ENCODE measurements at places on chromosomes 2 and 18.

GRCh38 chr2:10934979-10935350, 23.2 kb downstream of the KCNF1 start:
- DNase-seq, result no peak
- no peaks in the 10 kb centered on the region for H3K36me3 ChIP-seq
- H3K27me3 ChIP-seq, result no peaks in the 10 kb centered on the region
- H3K4me3 ChIP-seq, result no peak overlapping the region

DNA sequence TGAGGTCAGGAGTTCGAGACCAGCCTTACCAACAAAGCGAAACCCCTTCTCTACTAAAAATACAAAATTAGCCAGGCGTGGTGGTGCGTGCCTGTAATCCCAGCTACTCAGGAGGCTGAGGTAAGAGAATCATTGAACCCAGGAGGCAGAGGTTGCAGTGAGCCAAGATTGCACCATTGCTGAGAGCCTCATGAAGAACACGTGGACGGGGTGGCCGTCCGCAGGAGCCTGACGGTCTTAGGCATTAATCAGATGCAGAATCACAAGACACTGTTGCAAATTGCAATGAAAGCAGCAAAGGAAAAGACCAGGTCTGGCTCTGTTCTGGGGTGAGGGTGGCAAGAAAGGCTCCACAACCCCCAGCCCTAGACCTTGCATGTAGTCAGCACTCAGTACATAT, 104.0 kb upstream of the SLC66A3 start:
- no peak for DNase-seq
- H3K27me3 ChIP-seq, result no peaks in the 10 kb centered on the region
- no peak overlapping the region for H3K27ac ChIP-seq

DNA sequence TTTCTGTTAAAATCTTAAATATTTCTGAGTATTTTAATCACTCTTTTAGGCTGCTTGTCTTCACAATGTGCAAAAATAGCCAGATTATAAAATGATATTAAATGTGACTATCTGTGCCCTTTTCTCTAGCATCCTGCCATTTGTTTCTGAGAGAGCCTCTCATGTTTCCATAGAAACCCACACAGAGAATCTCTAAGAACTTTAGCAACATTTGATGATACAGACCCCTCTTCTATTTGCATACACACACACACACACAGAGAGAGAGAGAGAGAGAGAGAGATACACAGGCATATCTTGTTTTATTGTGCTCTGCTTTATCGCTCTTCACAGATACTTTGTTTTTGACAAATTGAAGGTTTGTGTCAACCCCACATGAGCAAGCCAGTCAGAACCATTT, 134.5 kb upstream of the DDX18 start:
- H3K36me3 ChIP-seq, result no peaks in the 10 kb centered on the region
- no peaks in the 10 kb centered on the region for H3K27me3 ChIP-seq

DNA sequence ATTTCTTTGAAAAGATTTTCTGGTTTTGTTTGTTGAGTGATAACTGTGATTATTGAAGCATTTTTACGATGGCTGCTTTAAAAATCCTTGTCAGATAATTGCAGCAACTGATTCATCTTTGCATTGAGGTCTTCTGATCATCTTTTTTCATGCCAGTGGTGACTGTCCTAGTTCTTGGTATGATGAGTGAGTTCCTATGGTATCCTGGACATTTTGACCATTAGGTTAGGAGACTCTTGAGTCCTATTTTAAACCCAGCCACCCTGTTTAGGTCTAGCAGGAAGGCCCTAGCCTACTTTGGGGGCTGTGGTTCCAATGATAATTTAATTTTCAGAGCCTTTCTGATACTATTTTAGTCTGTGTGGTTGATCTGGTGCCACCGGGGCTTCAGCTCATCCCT, 72.7 kb upstream of the REV1 start:
- no peaks in the 10 kb centered on the region for H3K4me1 ChIP-seq
- H3K36me3 ChIP-seq, result no peaks in the 10 kb centered on the region
- no peak for DNase-seq
- H3K27ac ChIP-seq, result no peak overlapping the region

GRCh38 chr2:109129356-109129920, 433 bp downstream of the SH3RF3 start:
- H3K36me3 ChIP-seq, result no peaks in the 10 kb centered on the region
- DNase-seq, result no peak
- H3K4me1 ChIP-seq, result no peaks in the 10 kb centered on the region
- no peak overlapping the region for H3K27ac ChIP-seq
- peak overlapping the region; percentile 49 for H3K4me3 ChIP-seq
- H3K27me3 ChIP-seq, result no peaks in the 10 kb centered on the region

GRCh38 chr2:16022548-16023240, 82.3 kb downstream of the MYCN start:
- H3K36me3 ChIP-seq, result no peaks in the 10 kb centered on the region
- no peaks in the 10 kb centered on the region for H3K4me1 ChIP-seq
- H3K4me3 ChIP-seq, result no peak overlapping the region

DNA sequence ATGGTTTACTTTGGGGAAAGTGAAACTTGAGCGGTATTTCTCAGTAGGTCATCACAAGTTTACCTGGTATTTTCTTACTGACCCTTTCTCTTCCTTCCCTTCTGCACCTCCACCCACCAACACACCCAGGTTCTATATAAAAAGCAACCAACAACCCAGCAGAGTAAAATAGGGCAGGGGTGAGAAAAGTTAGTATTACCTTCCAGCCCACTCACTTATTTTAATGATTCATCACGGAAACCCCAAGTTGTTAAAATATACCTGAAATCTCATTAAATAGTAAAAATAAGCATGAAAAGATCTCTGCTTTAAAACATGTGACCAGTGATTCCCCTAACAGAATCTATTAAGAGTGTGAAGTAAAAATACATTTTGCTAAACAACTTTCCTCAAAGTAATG, 306.1 kb downstream of the ZEB2 start:
- no peak overlapping the region for H3K4me3 ChIP-seq
- H3K36me3 ChIP-seq, result no peaks in the 10 kb centered on the region
- no peak for DNase-seq
- H3K27ac ChIP-seq, result no peak overlapping the region
- peaks cover 3% of the 10 kb centered on the region for H3K4me1 ChIP-seq

DNA sequence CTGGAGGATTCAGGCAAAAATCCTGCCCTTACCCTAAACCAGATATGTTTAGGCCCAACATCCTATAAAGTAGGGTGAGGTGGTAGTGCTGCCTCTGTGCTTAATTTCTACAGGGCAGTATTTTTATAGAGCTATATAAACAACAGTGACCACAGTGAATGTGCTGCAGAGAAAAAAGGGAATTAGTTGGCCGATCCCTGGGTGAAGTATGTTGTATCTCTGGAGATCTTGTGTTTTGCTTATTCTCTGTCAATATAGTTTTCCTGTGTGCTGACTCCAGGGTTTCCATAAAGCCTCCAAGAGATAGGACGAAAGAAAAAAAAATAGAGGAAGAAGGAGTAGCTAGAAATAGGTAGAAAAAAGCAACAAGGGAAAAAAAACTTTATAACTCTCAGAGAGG, 88.9 kb upstream of the THOC1 start:
- H3K4me3 ChIP-seq, result no peak overlapping the region
- H3K36me3 ChIP-seq, result no peaks in the 10 kb centered on the region
- no peaks in the 10 kb centered on the region for H3K27me3 ChIP-seq
- H3K4me1 ChIP-seq, result no peaks in the 10 kb centered on the region
- DNase-seq, result no peak

DNA sequence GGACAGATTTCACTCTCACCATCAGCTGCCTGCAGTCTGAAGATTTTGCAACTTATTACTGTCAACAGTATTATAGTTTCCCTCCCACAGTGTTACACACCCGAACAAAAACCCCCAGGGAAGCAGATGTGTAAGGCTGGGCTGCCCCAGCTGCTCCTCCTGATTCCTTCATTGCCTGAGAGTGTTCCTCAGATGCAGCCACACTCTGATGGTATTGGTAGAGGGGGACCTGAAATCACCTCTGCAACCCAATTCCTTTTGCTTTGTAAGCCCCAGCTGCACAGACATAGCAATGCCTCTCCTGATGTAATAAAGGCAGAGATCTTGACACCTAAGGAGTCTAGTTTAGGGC, 1529.8 kb downstream of the RPIA start:
- H3K4me1 ChIP-seq, result no peaks in the 10 kb centered on the region
- H3K27ac ChIP-seq, result no peak overlapping the region
- no peaks in the 10 kb centered on the region for H3K27me3 ChIP-seq
- DNase-seq, result no peak
- H3K4me3 ChIP-seq, result no peak overlapping the region

DNA sequence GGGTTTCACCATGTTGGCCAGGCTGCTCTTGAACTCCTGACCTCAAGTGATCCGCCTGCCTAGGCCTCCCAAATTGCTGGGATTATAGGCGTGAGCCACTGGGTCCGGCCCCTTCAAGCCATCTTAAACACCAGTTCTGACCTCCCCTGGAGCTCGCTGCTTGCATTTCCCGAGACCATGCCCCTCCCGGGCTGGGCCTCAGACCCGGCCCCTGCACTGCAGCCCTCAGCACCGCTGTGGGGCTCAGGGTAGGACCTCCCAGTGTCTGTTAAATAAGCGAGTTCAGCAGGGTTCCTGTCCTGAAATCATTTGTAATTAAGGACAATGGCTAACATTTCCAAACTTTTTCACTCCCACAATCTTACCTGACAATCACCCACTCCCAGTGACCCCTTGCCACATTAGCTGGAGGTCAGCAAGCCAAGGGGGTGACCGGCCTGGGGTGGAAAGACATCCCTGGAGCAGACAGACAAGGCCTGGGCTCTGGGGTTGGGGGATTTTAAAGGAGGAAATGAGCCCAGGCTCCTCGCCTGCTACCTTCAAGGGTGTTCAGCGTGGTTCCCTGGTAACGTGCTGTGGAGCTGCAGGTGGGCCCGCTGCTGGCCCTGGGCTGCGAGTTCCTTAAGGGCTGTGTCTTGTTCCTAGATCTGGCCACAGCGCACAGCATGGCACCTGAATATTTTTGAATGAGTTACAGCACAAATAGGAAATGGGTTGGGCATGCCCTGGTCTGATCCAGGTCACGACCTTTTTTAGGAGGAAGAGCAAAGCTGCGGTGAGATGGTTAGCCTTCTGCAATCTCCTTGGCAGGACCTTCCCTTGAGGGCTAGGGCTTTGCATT, 15.1 kb downstream of the CYS1 start:
- H3K27me3 ChIP-seq, result no peaks in the 10 kb centered on the region
- H3K27ac ChIP-seq, result no peak overlapping the region
- H3K36me3 ChIP-seq, result no peaks in the 10 kb centered on the region
- H3K4me3 ChIP-seq, result no peak overlapping the region

GRCh38 chr2:236561874-236562273, 7.8 kb upstream of the ACKR3 start:
- H3K27me3 ChIP-seq, result no peaks in the 10 kb centered on the region
- H3K36me3 ChIP-seq, result no peaks in the 10 kb centered on the region
- H3K4me1 ChIP-seq, result no peaks in the 10 kb centered on the region
- no peak overlapping the region for H3K4me3 ChIP-seq
- no peak for DNase-seq

DNA sequence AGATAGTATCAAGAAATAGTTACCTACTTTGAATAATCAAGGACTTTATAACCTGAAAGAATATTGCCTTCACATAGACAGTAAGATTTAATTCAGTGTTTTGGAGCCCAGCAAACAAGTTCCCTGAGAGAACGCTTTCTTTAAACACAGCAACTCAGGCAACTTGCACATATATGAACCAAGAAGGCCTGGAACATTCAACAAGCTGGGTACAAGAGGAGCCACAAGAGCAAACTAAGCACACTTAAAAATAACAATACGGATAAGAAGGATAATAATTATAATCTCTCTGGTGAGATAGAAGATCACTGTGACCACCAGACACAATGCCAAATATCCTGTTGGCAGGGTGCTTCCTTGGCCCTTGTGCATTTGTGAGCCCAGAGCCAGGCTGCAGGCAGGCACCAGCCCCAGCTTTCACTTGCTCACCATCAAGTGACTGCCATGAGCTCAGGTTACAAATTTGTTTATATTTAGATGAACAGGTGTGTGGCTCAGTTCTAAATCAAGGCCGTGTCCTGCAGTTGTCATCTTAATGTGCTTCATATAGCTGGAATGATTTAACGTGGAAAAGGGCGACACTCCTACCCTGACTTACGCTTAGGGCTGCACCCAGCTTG, 446.6 kb downstream of the IRS1 start:
- H3K27me3 ChIP-seq, result no peaks in the 10 kb centered on the region
- DNase-seq, result no peak
- no peaks in the 10 kb centered on the region for H3K36me3 ChIP-seq
- H3K4me3 ChIP-seq, result no peak overlapping the region
- no peaks in the 10 kb centered on the region for H3K4me1 ChIP-seq

- H3K4me3 ChIP-seq, result peak overlapping the region; percentile 88
- H3K36me3 ChIP-seq, result no peaks in the 10 kb centered on the region
- peaks cover 11% of the 10 kb centered on the region for H3K4me1 ChIP-seq
- no peaks in the 10 kb centered on the region for H3K27me3 ChIP-seq
- H3K27ac ChIP-seq, result no peak overlapping the region
These were observed 680 bp downstream of the ASNSD1 start for GRCh38 chr2:189661957-189662321.

DNA sequence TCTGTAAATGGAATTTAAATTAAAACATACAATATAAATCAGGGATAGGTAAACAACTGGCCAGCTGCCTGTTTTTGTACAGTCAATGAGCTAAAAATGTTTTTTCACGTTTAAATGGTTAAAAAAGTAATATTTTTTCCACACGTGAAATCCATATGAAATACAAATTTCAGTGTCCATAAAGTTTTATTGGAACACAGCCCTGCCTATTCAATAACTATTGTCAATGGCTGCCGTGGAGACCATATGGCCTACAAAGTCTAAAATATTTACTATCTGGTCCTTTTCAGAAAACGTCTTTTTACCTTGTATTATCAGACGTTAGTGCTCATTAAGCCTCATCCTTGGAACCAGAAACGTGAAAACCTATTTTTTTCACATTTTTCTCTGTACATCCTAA, 1.3 kb downstream of the TMEM17 start:
- no peak overlapping the region for H3K4me3 ChIP-seq
- DNase-seq, result no peak
- no peaks in the 10 kb centered on the region for H3K36me3 ChIP-seq
- no peaks in the 10 kb centered on the region for H3K27me3 ChIP-seq
- peaks cover 3% of the 10 kb centered on the region for H3K4me1 ChIP-seq

GRCh38 chr2:156538083-156538504, 101.9 kb downstream of the GPD2 start:
- H3K36me3 ChIP-seq, result no peaks in the 10 kb centered on the region
- H3K27me3 ChIP-seq, result no peaks in the 10 kb centered on the region
- H3K4me1 ChIP-seq, result no peaks in the 10 kb centered on the region
- no peak for DNase-seq
- no peak overlapping the region for H3K4me3 ChIP-seq

- DNase-seq, result no peak
- H3K36me3 ChIP-seq, result peaks cover 3% of the 10 kb centered on the region
- H3K4me1 ChIP-seq, result peaks cover 6% of the 10 kb centered on the region
- no peaks in the 10 kb centered on the region for H3K27me3 ChIP-seq
These were observed 15.3 kb downstream of the LAPTM4A start for GRCh38 chr2:20035955-20036666.

- DNase-seq, result no peak
- no peaks in the 10 kb centered on the region for H3K36me3 ChIP-seq
- no peaks in the 10 kb centered on the region for H3K27me3 ChIP-seq
- H3K4me3 ChIP-seq, result no peak overlapping the region
- H3K27ac ChIP-seq, result no peak overlapping the region
These were observed 3.1 kb upstream of the DSEL start for GRCh38 chr18:67519592-67519991.

Data from pancreas (tissue), 10 donors.